ENCODE measurements at places on chromosomes 13 and 19.

- DNase-seq = no peak
Observed at GRCh38 chr13:97582170-97582569, 148.2 kb downstream of the RAP2A start.

DNA sequence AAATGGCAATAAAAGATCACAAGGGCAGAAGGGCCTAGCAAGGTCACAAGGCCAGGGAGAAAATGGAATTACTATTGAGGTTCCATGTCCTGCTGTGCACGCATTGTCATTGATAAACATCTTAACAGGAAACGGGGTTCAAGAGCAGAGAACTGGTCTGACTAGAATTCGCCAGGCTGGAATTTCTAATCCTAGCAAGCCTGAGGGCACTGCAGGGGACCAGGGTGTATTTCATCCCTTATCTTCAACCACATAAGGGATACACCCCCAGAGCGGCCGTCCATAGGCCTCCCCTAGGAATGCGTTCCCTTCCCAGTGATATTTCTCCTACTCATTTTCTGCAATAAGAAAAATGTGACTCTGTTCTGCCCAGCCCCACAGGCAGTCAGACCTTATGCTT lies 19.5 kb downstream of the ERICH4 start:
- DNase-seq = no peak

DNA sequence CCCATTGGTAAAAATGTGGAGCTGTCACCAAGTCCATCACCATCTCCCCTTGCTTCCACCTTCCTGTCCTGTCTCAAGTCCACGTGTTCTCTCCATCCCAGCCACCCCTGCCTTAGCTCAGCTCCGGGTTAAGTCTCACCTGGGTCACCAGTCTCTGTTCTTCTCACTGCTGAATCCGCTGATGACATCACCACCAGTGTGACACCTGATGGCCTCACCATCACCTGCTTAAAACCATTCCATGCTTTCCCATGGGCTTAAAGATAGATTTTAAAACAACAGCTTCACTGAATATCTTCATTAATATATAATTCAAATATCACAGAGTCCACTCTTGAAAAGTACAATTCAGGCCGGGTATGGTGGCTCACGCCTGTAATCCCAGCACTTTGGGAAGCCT lies 42.1 kb downstream of the RGCC start:
- DNase-seq = no peak

DNA sequence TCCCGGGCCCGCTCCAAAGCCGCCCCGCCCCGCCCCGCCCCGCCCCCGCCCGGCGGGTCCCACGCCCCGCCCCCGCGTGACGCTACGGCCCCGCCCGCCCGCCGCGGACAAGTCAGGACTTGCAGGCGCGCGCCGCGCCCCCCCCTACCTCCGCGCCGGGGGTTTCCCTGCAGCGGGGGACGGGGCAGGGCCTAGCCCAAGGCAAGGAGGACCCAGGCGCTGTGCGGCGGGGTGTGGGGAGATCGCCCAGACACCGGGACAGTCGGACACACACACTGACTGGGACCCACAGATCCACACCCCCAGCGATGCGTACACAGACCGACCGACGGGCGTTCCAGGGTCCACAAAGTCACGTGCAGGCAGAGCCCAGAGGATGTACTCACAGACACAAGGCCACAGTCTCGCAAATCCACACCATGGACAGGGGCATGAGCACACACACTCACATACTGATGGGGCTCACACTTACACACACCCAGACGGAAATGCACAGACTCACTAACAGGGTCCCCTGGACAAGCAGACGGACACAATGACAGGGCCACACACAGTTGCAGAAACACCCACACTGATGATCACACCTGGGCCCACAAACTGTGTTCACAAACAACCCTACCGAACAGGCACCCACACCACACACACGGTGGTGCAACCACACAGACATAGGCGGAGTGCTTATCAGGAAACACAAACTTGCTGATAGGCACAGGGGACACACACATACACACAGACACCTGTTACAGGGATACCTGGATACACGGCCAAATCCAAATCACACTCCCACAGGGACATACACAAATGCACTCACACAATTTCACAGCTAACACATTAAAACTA lies 436 bp upstream of the BBC3 start:
- DNase-seq = peak; percentile 85

GRCh38 chr13:70237131-70237530 lies 128.9 kb upstream of the KLHL1 start:
- no peak for DNase-seq

- no peak for DNase-seq
Observed at GRCh38 chr13:91185294-91185863, 162.1 kb upstream of the MIR17HG start.

DNA sequence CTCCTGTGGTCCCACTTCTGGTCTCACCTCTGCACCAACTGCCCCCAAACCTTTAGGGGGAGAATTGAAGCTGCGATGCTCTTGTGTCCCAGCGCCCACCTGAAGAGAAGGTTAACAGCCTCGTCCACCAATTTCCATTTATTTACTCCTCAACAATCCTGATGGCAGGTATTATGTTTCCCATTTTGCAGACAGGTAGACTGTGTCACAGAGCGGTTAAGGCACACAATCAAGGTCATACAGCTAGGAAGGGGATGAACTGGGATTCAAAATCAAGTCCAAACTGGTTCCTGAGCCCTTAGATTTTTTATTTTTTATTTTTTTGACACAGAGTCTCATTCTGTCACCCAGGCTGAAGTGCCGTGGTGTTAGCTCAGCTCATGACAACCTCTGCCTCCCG lies 6.2 kb downstream of the DNASE2 start:
- no peak for DNase-seq

DNA sequence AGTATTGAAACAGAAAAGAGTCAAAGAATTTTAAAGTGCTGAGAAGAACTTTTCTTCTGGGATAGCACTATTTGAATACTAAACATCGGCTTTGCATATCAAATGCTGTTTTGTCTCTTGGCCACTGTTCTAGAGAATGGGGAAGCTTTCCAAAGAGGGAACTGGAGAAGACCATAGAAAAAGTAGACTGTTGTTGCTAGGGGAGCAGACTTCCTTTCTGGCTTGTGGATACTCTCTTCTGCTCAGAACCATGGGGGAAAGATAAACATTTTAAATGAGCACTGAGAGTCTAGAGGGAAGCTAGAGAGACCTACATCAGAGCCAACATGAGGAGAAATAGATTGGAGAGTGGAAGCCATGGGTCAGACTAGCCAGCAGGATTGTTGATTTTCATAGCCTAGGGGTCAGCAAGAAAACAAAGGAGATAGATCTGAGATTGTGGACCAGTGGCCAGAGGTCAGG lies 315.7 kb downstream of the KCTD12 start:
- DNase-seq = no peak

DNA sequence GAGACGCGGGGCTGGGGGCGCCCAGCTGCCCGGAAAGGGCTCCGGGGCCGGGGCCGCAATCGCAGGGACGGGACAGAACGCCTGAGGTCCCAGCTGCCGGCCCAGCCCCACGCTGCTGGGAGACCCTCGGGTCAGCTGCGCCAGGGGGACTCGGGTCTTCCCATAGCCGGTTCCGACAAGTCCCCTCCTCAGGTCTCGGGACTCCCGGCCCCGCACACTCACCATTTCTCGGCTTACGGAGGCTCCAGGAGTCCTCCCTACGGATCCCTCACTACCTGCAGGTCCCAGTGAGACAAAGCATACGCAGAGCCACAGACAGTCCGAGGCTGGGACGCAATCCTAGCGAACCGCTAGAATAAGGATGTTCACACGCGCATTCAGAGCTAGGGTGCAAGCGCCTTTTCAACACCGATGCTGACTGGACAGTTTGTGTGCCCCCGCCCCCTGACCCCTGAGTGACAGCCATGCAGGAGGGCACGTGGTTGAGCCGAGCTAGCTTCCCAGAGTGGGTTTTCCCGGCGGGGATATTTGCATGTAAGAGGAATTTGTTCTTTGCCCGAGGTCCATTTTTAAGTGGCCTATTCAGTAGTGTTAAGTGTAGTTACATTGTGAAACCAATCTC lies 13.6 kb downstream of the ZNF490 start:
- DNase-seq = no peak

- no peak for DNase-seq
Observed at GRCh38 chr19:30340771-30341561, 31.2 kb upstream of the ZNF536 start.

DNA sequence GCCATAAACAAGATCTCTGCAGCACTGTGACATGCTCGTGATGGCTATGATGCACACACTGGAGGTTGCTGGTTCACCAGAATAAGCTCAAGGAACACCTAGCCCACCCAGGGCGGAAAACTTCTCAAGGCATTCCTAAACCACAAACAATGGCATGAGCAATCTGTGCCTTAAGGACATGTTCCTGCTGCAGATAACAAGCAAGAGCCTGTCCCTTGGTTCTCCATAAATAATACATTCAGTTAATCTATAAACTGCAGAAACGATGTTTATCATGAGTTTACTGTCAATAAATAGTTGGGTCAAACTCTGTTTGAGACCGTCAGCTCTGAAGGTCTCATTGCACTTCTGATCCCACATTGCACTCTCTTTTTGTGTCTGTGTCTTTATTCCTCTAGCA lies 18.6 kb upstream of the ZNF266 start:
- DNase-seq = no peak

DNA sequence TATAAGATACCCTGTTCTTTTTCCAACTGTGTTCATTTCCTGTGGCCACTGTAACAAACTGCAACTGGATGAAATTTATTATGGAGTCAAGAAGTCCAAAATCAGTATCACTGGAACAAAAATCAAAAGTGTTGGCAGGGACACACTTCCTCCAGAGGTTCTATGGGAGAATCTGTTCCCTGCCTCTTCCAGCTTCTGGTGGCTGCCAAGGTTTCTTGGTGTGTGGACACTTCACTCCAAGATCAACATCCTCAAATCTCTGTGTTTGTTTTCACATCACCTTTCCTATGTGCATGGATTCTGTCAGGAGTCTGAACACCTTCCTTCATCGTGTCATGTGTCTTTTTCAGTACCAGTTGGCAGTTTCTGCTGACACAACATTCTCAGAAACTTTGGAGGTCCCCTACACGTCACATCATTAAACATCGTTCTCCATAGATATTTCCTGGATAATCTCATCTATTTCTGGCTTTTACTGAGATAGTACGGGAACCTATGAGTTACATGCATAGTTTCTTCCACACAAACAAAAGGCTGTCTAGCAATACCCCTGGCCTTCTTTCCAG lies 15.2 kb upstream of the EFNB2 start:
- DNase-seq = no peak

DNA sequence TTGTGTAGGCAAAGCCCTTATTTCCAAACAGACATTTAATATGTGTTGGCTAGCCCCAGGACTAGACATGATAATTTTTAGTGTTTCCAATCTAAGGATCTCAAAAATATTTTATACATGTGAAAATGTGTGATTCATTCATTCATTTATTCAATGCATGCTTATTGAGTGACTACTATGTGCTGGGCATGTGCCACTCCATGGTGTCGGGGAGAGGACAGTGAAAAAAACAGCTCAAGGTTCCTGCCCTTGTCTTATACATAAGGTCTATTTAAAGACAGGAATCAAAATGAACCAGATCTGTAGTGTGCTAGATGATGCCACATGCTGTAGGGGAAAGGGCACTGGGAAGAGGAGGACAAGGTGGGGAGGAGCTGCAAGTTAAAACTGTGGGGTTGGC lies 36.5 kb downstream of the GJA3 start:
- DNase-seq = no peak

DNA sequence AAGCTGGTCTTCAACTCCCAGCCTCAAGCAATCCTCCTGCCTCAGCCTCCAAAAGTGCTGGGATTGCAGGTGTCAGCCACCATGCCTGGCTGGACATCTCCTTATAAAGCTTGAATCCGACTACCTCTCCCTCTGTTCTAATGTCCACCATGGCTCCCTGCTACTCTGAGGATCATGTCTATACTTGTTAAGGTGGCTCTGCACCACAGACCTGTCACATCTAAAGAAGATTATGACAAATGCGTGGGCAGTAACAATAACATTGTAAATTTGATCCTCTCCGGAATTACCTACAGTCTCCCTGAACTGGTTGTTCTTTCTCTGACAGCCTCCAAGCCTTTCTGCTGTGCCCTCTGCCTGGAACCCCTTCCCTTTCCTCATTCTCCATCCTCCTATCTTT lies 1.8 kb downstream of the NXNL1 start:
- DNase-seq = no peak

- DNase-seq = no peak
Observed at GRCh38 chr13:75055296-75055695, 426.7 kb downstream of the TBC1D4 start.
